ENCODE measurements at places on chromosomes 1 and 21.
A peak's percentile ranks its signal among the peaks of the same experiment; 100 is the strongest.

DNA sequence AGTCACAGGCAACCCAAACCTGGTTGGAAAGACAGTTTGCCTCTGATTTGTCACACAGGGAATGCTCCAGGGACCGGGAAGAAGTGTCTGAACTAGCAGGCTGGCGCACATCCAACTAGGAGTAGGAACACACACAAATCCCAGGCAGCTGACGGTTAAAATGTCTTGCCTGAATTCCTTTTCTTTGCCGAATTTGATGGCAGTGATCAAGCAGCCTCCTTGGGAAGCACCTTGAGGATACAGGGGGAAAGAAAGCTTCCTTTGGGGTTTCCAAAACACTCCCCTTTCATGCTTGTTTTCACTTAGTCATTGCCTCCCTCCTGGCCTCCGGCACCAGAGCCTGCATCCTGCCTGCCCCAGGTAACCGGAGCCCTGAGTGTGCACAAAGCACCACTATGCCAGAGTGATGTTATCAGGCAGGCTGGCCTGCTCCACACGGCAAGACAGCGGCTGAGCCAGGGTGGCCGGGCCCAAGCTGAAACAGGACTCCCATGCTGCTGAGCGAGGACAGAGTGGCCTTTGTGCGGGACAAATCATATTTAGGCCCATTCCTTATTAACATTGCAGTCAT lies 193.8 kb downstream of the LMX1A start:
- DNase-seq, result no peak

- no peak for DNase-seq
These were observed 975.2 kb upstream of the B3GALT2 start for GRCh38 chr1:194161591-194161990.

DNA sequence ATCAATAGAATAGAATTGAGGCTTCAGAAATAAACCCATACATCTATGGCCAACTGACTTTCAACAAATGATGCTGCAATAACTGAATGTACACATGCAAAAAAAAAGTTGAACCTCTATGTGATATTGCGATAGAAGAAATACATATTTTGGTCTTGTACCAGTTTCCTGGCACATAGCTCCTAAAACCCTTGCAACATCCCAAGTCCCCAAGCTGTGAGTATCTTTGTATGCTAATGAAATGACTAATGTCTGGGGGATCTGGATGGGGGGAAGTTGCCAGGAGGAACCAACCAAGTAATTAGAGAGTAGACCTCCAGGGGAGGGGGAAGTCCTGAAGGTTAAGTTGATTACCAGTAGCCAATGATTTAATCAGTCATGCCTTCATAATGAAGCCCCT lies 24.4 kb downstream of the BLZF1 start:
- DNase-seq, result no peak

DNA sequence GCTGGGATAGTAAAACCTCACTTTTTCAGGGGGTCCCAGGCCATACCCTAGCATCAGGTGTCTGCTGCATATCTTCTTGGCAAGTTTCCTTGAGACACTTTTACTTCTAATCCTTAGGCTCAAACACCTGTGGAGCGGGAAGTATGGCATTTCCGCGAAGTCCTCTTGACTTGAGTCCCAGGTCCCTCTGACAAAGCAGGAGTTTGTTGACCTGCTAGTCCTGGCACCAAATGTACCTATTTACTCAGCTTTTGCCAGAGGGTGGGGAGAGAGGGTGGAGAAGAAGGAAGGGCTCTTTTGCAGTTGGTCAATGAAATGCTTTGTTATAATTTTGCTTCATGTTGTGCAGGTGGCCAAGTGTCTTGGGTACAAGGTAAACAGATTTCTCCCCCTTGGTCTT lies 59.7 kb downstream of the CLIC6 start:
- DNase-seq, result no peak

DNA sequence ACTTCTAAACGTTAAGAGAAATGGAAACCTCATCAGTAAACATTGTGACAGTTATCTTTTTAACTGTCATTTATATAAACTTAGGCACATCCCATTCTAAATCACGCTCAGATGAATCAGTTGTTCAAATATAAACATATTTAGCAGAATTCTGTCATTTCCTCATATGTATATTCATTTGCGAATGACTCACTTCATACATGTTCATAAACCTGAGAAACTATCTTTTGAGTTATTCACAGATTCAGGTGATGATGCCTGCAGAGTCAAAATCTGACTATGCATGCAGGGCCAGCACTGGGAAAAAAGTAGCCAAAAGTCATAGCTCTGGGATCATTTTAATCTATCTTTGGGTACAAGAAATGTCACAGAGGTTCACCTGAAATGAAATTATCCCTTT lies 153.8 kb upstream of the PKN2 start:
- no peak for DNase-seq

DNA sequence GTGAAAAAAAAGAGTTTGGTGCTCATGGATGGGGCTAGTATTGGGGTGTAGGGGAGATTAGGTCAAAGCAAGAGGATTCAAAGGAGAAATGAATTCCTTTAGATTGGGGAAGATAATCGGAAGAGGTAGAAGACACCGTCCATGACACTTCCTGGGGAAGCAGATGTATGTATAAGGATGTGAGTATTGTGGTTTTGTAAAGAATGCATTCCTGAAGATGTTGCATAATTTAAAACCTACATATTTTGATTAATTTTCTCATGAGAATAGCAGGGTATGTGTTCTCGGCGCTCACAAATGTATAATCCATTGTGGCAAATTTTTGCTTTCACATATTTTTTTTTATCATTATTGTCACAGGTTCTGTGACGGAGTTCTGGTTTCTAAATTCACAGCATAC lies 5.5 kb upstream of the LGALS8 start:
- DNase-seq, result no peak

DNA sequence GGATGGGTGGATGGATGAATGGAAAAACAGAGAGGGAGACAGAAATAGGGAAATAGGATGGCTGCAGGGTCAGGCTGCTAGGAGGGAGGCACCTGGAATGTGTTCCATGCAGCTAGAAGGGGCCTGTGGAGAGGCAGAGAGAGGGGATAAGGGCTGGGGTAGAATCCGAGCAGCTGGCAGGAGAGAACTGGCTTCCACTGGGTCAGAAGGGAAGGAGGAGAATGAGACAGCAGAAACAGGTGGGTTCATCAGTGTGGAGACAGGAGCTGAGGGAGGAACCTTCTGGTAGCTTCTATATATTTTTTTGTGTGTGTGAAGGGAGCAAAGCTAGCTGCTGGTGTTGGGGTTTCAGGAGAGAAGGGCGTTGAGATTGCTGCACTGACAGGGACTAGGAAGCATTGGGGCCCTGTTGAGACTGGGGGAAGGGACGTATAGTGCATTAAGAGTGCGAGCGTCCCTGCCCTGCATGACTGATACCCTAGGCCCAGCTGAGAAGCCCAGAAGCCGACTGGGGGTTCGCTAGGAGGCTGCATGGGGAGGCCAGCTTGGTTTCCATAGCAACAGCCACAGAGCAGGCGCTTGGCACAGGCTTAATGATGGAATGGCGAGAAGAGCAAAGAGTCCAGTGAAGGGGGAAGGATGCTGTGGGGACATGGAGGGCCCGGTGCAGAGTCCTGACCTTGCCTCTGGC lies 14.8 kb upstream of the KIF21B start:
- DNase-seq, result no peak

- no peak for DNase-seq
These were observed 25.4 kb upstream of the LRRC3 start for GRCh38 chr21:44429894-44430293.

DNA sequence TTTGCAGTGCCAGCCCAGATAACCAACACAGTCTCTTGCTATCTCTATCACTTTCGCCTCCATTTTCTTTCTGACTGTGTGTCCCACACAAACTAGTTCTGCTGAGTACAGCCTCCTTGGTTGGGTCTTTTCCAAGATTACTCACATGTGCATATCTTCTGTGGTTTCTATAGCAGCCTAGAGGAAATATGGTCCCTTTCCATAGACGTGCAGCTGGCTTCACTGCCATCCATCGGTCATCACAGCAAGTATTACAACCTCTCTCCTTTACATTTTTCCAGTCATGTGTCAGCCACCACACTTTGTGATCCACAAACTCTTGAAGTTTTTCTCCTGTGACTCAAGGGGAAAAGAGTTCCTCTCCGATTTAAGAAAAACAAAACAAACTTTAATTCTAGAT lies 893.4 kb upstream of the ADGRL4 start:
- DNase-seq, result peak; percentile 81

- DNase-seq, result no peak
These were observed 532.3 kb upstream of the USP24 start for GRCh38 chr1:55747408-55747841.

DNA sequence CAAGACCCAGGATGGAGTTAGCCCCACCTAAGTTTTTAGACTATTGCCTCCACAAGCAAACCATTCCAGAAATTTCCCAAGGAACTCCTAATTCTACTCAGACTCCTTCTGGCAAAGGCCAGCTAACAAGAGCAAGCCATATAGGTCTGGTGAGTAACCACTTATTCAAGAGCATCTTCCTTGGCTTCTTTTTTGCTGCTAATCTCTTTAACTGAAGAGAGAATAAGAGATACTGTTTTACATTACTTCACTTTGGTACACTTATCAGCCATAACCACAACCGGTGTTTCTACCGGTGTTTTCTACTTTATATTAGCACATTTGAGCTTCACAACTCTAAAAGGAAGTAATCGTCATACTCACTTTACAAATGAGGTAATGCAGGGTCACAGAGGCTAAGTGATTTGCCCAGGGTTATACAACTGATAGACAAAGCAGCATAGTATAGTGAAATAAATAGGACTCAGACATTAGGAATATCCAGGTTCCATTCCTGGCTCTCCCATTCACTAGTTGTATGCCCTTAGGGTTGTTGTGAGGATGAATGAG lies 1.7 kb upstream of the EPS15 start:
- no peak for DNase-seq

GRCh38 chr1:25036117-25036546 lies 106.1 kb upstream of the RUNX3 start:
- DNase-seq, result no peak

GRCh38 chr1:24783713-24784112 lies 38.5 kb downstream of the CLIC4 start:
- no peak for DNase-seq

DNA sequence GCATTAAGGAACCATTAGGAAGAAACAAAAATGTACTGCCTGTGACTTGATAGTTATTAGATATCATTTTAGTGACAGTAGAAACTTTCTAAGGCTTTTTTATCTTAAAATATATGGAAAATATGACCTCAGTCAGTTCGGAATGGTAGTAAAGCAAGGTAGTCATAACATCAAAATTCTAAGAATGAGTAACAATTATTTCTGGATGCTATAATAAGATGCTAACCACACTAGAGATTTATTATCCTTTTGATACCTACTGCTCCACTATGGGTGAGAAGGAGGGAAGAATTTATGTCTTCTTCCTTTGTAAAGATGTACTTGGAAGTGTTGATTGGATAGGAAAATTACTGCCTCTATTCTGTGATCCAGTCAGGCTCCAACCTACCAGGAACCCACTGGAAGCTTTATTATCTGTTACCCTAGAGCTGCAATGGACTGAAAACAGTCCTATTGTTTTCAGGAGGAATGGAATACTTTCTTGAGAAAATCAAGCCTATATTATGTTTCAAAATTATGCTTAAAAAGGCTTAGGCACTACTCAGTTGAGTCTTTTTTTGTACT lies 8.8 kb downstream of the FMN2 start:
- DNase-seq, result no peak

GRCh38 chr1:227560393-227561173 lies 2.8 kb upstream of the ZNF678 start:
- no peak for DNase-seq

GRCh38 chr1:39080831-39081270 lies 54.7 kb downstream of the NDUFS5 start:
- no peak for DNase-seq

DNA sequence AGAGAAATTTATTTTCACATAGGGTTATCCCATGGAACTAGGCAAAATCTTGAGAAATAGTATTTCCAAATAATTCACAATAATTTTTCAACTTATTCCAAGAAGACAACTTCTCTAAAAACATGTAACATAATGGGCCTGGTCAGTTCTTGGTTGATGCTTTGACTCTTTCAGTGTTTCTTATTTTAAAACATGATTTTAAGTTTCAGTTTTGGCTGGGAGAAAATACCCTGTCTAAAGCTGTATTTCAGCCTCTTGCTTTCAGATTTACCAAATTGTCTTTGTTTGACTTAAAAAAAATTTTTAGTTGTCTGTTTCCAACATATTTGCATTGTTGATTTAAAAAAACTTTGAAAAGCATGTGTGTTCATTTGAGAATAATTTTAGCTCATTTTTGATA lies 5.1 kb downstream of the OR2T4 start:
- no peak for DNase-seq

DNA sequence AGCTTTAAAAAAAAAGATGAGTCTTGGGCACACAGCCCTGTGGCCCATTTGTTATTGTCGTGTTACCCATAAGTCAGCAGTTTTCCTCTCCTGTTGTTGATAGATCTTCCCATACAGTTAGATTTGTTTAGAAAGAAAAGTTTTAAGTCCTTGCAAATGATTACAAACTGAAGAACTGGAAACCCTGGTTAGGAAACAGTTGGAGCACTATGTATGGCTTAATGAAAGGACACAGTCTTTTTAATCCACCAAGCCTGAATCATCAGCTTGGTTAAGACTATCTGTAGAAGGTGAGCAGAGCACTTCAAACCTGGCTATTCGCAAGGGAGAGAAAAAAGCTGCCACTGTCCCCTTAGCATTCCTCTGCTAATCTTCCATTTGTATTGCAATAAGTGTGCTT lies 241.0 kb downstream of the DISC1 start:
- no peak for DNase-seq

GRCh38 chr21:30924146-30924700 lies 42.8 kb upstream of the KRTAP11-1 start:
- no peak for DNase-seq

GRCh38 chr1:25991937-25992688 lies 5.8 kb downstream of the PAFAH2 start:
- no peak for DNase-seq

GRCh38 chr1:25757151-25757845 lies 42.7 kb upstream of the SELENON start:
- DNase-seq, result no peak

GRCh38 chr1:21337454-21337927 lies 47.2 kb upstream of the ECE1 start:
- DNase-seq, result no peak

GRCh38 chr1:211469938-211470529 lies 21.9 kb downstream of the RD3 start:
- DNase-seq, result peak; percentile 37

GRCh38 chr1:119611701-119612113 lies 36.4 kb downstream of the ZNF697 start:
- peak; percentile 26 for DNase-seq

GRCh38 chr1:29876902-29877301 lies 640.6 kb downstream of the PTPRU start:
- DNase-seq, result no peak

DNA sequence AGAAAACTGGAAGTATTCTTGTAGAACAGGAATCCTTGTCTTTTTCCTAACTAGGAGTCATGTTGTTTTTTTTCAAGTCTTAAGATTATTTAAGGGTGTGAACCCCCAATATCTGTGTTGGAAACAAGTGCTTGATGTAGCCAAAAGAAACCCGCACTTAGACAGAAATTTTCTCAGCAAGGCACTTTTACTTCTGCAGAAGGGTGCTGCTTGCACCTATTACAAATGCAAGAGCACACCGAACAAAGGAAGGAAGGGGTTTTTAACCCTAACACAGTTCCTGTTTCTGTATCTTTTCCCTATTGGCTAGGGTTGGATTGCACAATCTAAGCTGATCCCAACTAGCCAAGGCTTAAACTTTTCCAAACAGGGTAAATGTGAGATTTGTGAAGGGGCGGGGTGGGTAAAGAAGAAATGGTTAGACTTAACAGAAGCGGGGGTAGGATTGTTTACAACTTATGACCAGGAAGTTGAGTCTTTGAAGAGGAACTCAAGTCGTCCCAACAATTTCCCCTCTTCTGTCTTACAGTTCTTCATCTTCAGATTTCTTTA lies 75.1 kb downstream of the ZFYVE9 start:
- DNase-seq, result no peak

- DNase-seq, result no peak
These were observed 171.7 kb downstream of the NFIA start for GRCh38 chr1:61253912-61254633.
